ENCODE measurements at places on chromosomes 5 and 9.
A peak's percentile ranks its signal among the peaks of the same experiment; 100 is the strongest.

DNA sequence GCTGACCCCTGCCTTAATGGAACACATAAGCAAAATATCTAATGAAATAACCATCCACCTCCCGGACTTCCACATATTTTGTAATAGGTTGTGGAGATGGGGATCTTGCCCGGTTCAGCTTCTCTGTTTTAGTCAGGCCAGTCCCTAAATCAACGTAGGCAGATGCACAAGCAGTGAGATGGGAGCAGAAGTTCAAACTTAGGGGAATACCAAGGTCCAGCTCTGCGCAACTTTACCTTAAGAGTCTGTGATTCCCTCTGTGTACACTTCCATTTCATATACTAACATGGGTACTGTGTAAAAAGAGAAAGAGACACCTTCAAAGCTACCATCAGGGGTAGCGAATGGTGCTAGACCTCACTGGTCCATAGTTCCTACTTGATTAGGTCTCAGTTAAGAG is 110.9 kb downstream of the NTRK2 start:
- DNase-seq = no peak

GRCh38 chr5:77430726-77431125 is 61.4 kb downstream of the WDR41 start:
- no peak for DNase-seq

DNA sequence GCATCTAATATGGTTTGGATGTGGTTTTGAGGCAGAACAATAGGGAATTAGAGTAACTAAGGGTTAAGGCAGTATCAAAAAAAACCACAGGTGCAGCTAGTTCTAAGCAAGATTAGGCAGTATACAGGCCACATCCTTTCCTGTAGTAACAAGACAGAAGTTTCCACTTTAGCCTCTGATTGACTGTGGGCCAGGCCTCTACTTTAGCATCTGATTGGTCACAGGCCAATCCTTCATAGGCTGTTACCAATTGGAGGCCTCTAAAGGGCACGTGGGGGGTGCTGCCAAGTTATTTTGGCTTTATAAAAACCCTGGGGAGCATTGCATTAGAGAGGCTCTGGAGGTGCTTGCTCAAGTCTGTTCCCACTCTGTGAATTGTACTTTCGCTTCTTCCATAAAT is 144.1 kb upstream of the ST8SIA4 start:
- no peak for DNase-seq

DNA sequence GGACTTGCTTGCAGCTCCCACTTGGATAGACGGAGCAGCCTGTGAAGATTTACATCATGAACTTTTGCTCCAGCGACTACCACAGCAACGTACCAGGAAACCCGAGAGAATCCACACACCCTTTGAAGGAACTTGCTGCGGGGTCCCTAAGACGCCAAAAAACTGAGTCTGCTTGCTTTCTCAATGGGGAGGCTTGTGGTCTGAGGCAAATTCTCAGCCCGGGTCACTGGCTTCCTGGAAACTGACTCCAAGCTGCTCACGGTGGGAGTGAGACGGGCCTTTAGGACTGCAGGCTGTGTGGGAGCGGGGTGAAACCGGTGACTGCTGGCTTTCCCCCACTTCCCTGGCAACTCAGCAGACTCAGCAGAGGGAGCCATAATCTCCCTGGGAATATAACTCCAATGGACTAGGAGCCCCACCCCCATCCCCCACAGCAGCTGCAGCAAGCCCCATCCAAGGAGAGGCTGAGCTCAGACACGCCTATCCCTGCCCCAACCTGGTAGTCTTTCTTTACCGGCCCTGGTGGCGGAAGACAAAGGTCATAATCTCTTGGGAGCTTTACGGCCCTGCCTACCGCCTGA is 466.0 kb downstream of the CAAP1 start:
- no peak for DNase-seq

GRCh38 chr5:100872408-100873190 is 30.5 kb downstream of the ST8SIA4 start:
- DNase-seq = no peak

- DNase-seq = peak; percentile 78
These were observed 59.5 kb upstream of the RNF130 start for GRCh38 chr5:180130876-180131740.

- DNase-seq = peak; percentile 10
These were observed 252.7 kb downstream of the CEMIP2 start for GRCh38 chr9:71515626-71516025.

- DNase-seq = no peak
These were observed 281.6 kb downstream of the SEMA5A start for GRCh38 chr5:9264301-9264700.

GRCh38 chr9:72361217-72361616 is 3.8 kb downstream of the ZFAND5 start:
- peak; percentile 8 for DNase-seq

GRCh38 chr5:77074745-77075144 is 12.3 kb downstream of the ZBED3 start:
- DNase-seq = no peak

DNA sequence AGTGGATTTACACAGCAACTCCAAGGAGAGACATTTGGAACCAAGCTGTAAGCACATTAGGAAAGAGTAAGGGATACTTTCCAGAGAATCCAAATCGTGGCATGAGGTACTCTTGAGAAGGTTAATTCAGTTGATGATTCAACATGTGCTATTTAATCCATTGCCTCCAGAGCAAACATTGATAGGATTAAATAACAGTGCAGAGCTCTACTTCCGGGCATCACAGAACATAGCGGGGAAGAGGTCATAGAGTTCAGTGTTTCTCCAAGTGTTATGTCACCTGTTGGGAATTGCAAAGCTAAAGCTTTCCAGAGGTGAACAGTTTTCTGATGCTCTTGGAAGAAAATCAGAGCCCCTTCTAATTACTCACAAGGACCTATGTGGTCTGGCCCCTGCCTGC is 127.5 kb downstream of the PPP2R2B start:
- DNase-seq = no peak

DNA sequence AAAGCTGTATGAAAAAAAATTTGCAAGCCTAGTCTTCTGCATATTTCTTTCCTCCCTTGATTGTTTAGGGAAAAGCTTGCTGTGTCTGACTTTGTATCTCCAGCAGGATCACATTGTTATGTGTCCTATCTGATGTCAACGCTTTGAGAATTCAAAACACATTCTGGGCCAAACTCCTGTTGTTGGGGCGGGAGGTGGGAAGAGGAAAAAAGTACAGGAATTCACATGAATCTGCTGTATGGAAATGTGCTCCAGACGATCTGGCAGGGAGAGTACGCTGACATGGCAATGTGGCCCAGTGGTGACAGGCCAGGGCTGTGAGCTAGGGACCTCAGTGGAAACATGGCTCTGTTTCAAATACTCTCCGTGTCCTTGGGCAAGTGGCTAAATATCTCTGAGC is 87.4 kb upstream of the GNA14 start:
- no peak for DNase-seq

DNA sequence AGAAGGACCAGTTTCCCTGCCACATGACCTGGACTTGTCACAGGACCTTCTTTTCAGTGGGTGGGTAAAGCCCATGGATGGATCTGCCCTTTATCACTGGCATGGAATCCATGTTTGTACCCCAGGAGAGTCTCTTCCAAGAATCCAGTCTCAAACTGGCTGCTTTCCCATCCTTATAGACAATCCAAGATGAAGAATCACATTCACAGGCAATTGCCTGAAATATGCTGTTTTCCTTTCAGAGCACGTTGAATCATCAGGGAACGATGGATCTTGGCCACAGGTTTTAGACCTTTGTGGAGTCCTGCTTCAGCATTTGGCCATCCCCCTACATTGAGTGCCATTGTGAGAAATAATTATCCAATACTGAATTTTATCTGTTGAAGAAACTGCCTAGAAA is 319.8 kb downstream of the ASTN2 start:
- no peak for DNase-seq

- no peak for DNase-seq
These were observed 619.3 kb downstream of the TLE4 start for GRCh38 chr9:80191108-80191507.

- no peak for DNase-seq
These were observed 283.5 kb upstream of the EFNA5 start for GRCh38 chr5:107954254-107954653.

DNA sequence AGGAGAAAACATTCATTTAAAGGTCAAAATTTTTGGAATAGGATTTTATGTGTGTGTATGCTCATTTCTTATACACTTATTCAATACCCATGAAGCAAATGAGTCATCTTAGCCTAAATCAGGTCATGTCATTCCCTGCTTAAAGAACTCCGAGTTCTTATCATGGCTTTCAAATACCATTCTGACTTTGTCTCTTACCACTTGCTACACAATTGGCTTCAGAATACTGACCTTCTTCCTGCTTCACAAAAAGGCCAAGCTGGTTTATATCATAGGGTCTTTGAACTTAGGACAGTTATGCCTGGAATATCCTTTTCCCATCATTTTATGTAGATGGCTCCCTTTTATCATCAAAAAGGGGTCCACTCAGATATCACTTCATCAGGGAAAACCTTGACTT is 652.2 kb upstream of the WWC1 start:
- no peak for DNase-seq

- no peak for DNase-seq
These were observed 46.0 kb downstream of the ADAMTS19 start for GRCh38 chr5:129506086-129506485.

DNA sequence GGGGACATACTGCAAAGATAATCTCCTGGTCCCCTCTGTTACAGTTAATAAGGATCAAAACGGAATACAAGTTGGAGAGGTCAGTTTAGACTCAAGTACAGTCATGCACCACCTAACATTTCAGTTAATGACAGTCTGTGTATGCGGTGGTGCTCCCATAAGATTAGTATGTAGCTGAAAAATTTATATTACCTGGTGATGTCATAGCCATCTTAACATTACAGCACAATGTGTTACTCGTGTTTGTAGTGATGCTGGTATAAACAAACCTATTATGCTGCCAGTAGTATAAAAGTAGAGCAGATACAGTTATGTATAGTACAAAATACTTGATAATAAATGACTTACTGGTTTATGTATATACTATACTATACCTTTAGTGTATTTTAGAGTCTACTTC is 207.9 kb downstream of the GDNF start:
- no peak for DNase-seq

GRCh38 chr5:6108540-6108848 is 269.9 kb downstream of the MED10 start:
- DNase-seq = no peak

GRCh38 chr5:157930710-157931109 is 71.8 kb upstream of the CLINT1 start:
- peak; percentile 24 for DNase-seq

DNA sequence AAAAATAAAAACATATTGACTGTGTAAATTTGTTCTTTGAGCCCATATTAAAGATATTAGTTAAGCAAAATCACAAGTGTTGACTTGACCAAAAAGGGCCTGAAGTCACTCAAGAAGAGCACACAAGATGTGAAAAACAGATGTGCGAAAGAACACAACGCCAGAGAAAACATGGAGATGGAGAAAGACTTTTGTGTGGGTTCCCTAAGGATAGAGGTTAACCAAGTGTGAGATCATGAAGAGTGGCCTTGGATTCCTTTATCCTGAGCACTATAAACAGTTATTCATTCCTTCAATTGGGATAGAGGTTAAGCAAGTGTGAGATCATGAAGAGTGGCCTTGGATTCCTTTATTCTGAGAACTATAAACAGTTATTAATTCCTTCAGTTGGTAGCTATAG is 361.8 kb downstream of the CDH18 start:
- DNase-seq = no peak

DNA sequence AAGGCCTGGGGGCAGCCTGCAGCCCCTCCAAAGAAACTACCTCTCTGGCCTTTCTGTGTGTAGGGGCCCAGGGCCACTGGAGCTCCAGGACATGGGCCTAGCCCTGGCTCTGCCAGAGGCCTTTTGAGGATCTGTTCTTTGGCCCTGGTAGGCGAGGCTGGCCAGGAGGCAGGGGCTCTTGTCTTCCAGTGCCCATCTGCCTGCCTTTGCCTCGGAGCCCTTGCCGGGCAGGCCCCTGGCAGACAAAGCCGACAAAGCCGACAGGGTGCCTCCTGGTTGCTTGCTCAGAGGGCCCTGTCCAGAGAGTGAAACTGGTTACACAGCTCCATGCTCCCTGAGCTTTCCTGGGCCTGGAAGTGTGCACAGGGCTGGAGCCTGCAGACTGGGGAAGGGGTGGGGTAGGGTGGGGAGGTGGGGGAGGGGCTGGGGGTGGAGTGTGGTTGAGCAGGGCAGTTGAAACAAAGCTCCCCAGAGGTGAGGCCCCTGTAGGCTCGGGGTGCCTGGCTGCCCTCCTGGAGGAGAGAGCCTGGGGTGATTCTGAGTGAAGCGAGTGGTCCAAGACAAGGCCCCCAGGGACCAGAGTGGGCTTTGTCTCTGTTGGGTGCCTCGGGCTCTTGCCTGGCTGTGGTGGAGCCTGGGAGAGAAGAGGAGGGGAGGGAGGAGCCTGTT is 29.3 kb downstream of the PTPA start:
- peak; percentile 61 for DNase-seq

DNA sequence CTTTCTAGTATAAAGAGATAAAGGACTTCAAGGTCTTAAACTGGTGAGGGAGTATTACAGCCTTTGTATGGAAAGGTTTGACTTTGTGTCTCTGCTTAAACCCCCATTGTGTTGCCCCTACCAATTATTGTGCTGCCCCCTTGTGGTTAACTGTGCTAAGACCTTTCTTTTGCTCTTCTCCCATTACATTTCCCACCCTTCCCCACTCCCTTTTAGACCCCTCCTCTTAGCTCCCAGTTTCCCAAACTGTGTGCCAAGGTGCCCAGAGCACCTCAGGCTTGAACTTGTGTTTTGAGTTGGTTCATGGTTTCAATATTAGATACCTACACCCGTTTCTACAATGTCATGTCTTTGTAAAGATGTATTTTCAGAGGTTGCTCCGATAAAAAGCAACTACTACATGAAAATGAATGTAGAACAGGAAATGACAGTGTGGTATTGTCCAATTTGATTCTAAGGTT is 2.9 kb downstream of the JAK2 start:
- peak; percentile 78 for DNase-seq

DNA sequence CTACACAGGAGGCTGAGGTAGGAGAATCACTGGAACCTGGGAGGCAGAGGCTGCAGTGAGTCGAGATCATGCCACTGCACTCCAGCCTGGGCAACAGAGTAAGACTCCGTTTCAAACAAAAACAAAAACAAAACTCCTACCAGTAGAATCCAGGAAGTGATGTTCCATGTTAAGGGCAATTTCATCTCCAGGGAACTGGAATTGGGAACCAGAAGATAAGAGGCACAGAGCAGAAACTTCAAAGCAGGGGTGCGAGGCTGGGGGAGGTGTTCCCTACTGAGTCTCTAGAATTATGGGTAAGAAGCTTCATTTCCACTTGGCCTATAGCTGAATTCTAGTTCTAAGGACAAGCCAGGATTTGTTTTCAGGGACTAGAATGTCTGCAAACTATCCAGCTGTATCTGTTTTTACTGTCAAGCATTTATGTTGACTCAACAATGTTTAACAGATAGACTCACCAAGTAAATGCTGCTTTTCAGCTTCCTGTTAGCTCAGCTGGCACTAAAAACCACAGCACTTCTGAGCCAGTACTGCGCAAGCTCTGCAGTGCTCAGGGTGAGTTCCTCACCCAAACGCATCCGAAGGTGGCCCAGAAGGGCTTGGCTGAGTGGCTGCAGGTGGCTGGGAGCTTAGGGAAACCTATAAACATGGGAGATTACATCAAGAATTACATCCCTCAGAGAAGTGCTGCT is 320.1 kb downstream of the MTRR start:
- DNase-seq = no peak

Data from cerebellar cortex (tissue), 1 donor.